Ascending aorta (tissue), 2 donors: ENCODE measurements at places on chromosomes 3 and 15.

DNA sequence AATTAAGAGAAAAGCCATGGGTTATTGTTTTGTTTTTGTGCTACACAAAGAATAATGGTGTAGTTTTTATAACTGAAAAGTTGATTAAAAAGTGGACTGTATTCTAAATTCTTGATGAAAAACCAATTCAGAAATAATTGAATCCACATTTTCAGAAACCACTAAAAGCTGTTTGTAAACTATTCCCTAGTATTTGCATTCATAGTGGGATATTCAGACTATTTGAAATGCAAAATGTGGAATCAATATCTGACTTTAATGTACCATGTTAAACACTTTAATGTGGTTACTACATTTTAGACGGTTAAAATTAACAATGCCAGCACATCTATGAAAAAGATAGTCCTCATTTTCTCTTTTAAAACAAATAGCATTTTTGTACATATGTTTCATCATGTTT lies 104.6 kb downstream of the ZIC4 start:
- H3K36me3 ChIP-seq, result no peaks in the 10 kb centered on the region
- no peak overlapping the region for H3K4me3 ChIP-seq
- DNase-seq, result no peak

DNA sequence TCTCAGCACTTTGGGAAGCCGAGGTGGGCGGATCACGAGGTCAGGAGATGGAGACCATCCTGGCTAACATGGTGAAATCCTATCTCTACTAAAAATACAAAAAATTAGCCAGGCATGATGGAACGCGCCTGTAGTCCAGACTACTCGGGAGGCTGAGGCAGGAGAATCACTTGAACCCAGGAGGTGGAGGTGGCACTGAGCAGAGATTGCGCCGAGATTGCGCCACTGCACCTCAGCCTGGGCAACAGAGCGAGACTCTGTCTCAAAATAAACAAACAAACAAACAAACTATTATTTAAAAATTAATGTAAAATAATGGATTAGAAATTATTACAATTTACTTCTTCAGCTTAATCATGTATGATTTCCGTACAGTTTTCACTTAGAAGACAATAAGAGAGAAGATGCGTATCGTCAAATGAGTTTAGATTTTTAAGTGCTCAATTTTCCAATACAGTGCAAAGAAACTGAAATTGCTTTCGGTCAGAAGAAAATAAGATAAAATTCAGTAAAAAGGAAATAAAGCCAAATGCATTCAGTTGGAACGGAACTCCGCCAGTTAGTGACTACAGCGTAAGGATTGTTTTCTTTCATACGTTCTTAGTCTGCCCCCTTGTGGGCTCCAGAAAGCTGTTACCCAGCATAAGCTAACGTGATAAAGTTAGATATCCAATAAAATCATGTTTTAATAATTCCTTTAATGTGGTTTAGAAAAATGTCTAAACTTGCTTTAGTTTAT lies 24.8 kb downstream of the AADAC start:
- DNase-seq, result no peak
- no peaks in the 10 kb centered on the region for H3K27me3 ChIP-seq

GRCh38 chr15:65087873-65088642 lies 11.5 kb downstream of the KBTBD13 start:
- no peak overlapping the region for H3K4me3 ChIP-seq
- peak; percentile 94 for DNase-seq
- H3K27me3 ChIP-seq, result no peaks in the 10 kb centered on the region
- no peaks in the 10 kb centered on the region for H3K36me3 ChIP-seq
- peaks cover 42% of the 10 kb centered on the region for H3K4me1 ChIP-seq

- H3K27ac ChIP-seq, result no peak overlapping the region
- no peak overlapping the region for H3K4me3 ChIP-seq
- DNase-seq, result no peak
- H3K27me3 ChIP-seq, result no peaks in the 10 kb centered on the region
- H3K4me1 ChIP-seq, result no peaks in the 10 kb centered on the region
These were observed 417.1 kb upstream of the GOLIM4 start for GRCh38 chr3:168512802-168513201.

GRCh38 chr3:127821394-127821793 lies 921 bp downstream of the MGLL start:
- peaks cover 6% of the 10 kb centered on the region for H3K36me3 ChIP-seq
- peak overlapping the region; percentile 86 for H3K27ac ChIP-seq
- DNase-seq, result no peak
- no peaks in the 10 kb centered on the region for H3K4me1 ChIP-seq
- H3K4me3 ChIP-seq, result peak overlapping the region; percentile 24

GRCh38 chr3:116240261-116240660 lies 205.0 kb downstream of the LSAMP start:
- H3K36me3 ChIP-seq, result no peaks in the 10 kb centered on the region
- no peak for DNase-seq
- H3K27ac ChIP-seq, result no peak overlapping the region
- no peaks in the 10 kb centered on the region for H3K4me1 ChIP-seq

GRCh38 chr3:94070341-94070911 lies 7.6 kb downstream of the NSUN3 start:
- H3K27ac ChIP-seq, result no peak overlapping the region
- peaks cover 4% of the 10 kb centered on the region for H3K4me1 ChIP-seq
- H3K27me3 ChIP-seq, result no peaks in the 10 kb centered on the region
- peaks cover 7% of the 10 kb centered on the region for H3K36me3 ChIP-seq
